Stimulated activated CD8-positive, alpha-beta memory T cell treated with anti-CD3 and anti-CD28 coated beads, Interleukin-15, amount 100 ng/mL, for 4 hours (primary cell): ENCODE measurements at places on chromosomes 11 and 22.

DNA sequence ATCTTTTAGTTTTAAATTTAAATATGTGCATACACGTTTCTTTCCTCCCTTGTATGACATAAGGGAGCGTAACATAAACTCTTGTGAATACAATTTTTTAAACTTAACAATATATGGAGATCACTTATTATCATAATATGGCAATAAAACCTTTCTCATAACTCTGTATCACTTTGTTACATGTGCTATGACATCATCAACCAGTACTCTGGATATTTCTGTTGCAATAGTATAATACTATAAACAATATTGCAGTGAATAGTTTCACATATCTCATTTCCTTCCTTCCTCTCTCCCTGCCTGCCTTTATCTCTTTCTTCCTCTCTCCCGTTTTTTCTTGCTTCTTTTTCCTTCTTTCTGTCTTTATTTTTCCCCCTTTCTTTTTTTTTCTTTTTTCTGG, 1278.0 kb upstream of the CNTN5 start:
- DNase-seq = no peak

DNA sequence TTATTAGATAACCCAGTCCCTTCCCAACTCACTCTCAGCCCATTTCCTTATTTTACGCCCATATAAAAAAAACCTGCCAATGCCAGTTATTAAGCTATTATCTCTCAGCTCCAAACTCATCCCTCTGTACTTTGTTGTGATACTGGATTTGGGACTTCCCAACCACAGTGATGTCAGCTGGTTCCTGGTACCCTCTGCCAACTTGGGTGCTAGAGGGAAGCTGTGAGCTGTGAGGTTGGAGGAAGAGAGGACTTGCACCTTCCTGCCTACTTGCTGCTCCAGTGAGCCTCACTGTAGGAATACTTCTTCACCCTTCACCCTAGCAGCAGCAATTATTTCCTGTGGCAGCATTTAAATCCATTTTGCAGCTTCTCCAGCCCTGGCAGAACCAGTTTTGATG, 19.2 kb upstream of the CSF2RB start:
- DNase-seq = no peak

GRCh38 chr11:10725114-10725906, 25.7 kb upstream of the CTR9 start:
- DNase-seq = no peak

GRCh38 chr22:46977656-46978343, 215.3 kb downstream of the TBC1D22A start:
- no peak for DNase-seq
